ENCODE measurements at places on chromosomes 5 and 9.

GRCh38 chr9:3088219-3088618, 244.3 kb upstream of the PUM3 start:
- no peak for DNase-seq

DNA sequence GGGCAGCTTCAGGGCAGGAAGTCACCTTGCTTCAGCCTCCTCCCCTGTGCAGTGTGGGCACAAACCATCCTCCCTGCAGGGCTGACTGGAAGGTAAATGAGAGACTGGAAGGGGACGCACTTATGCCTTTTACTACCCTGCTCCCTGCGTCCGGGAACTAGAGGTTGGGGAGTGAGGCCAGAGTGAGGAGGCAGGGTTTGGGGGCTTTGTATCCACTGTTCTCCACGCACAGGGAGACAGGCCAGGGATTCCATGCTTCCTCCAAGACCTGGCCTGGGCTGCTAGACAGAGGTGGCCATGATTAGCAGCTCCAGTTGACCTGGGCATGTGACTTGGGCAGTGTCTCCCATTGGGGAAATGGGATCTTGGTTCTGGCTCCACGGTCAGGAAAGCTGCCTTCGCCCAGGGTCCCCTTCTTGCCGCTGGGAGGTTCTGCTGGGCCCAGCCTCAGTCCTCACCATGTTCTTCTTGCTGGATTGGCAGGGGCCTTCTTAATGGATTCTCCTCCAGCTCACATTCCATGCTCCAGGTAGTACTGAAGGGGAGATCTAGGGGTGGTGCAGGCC, 37.0 kb upstream of the PSD2 start:
- no peak for DNase-seq

DNA sequence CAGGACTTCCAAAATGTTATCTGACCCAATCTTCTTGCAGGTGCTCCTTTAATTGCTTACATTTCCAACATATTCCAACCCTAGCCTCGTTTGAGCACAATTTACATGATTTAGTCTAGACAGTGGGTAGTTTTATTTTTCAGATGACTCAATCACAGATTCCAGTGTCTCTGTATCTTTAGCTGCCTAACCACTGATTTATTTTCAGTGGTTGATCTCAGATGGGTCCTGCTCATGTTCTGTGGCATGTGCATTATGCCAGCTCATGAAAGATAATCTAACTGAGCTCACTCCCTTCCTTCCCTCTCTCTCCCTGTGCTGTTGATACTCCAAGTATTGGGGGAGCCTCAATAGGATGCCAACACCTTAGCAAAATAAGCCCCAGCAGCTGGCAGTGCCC, 106.1 kb upstream of the ICE1 start:
- no peak for DNase-seq

GRCh38 chr9:16064771-16065170, 511.9 kb downstream of the CCDC171 start:
- no peak for DNase-seq

DNA sequence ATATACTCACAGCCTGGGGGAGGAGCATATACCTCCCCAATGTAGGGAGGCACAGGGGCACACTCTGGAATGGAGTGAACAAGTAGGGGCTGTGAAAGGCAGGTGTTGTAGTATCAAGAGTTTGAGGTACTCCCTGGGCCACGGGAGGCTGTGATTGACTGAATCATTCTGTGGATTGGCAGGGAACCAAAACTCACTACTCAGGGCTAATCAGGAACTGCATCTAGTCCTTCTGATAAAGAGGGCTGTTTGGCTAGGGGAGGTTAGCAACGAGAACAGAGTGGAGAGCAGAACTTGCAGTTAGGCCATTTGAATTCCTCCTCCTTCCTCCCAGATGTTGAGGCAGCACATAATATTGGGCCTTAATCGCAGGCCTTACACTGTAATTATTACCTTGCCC, 369.2 kb upstream of the MPDZ start:
- no peak for DNase-seq

GRCh38 chr9:133877327-133877726, 114.8 kb downstream of the VAV2 start:
- DNase-seq = no peak

- DNase-seq = no peak
Measured at GRCh38 chr5:116989995-116990394, 415.4 kb upstream of the SEMA6A start.

DNA sequence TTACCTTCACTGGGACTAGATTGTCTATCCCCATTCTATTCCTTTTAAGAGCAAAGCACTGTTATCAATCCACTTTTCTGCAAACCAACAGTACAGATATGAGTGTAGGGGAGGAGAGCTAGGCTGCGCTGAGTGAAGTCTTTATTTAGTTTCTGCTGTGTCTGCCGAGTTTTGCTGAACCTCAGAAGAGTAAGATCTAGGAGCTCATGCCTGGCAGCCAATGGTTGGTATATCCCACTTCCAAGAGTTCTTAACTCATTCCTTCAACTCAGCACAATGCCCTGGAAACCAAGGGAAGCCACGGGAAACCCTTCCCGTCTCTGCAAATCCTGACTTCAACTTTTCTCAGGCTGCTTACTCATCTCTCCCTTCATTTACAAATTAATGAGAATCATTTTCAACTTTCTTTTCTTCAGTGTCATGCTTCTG, 58.0 kb upstream of the JAK2 start:
- DNase-seq = no peak

GRCh38 chr5:31107091-31107518, 86.4 kb upstream of the CDH6 start:
- DNase-seq = no peak

GRCh38 chr5:75513841-75514240, 2.1 kb downstream of the POLK start:
- DNase-seq = no peak

DNA sequence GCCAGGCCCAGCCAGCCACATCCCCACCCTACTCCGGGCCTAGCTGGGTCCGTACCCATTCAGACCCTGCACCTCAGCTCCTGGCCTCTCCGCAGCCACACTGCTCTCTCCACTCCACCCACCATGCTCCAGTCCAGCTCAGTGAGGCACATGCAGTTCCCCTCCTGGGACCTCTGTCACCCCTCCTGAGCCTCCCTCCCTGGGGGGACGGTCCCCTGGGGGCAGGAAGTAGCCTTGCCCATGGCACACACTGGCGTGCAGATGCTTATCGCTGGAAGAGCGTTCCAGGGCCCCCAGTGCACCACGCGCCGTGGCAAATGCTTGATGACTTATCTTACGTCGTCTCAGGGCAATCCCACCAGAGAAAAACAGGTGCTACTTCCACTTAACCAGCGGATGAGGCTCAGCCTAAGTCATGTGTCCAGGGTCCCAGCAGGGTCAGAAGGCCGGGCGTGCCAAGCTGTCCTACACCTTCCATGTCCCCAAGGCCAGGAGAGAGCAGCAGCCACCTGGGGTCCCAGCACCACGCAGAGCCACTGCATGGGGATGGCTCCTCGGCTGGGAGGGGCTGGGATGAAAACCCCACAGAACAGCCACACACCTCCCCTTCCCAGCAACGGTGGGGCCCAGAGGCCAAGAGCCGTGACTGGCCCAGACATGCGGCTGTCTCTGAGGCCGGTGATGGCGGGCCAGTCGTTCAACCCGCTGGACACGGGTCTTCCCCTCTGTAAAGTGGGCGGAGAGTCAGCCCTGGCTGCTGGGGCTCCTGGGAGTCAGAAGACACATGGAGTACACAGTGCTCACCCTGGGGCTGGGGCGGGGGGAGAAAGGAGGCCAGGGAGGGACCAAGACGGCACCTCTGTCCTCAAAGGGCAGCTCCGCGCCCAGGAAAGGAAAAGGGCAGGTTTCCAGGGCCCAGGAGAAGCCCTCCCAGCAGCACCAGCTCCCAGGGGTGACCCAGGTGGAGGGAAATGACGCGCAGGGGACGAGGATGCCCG, 2.6 kb upstream of the CCDC187 start:
- DNase-seq = no peak

DNA sequence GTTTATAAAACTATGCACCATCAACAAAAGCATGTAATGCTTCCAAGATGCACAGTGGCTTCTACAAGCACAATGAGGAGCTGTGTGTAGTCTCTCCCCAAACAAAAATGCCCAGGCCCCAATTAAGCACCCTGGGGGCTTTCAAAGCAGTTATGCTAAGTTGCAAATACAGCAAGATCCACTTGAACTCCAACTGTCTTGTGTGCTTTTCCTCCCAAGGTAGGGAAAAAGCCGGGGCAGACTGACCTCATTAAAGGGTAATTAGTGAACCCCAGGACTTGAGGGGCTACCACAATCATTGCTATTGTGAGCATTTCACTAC, 13.1 kb downstream of the ZNF608 start:
- no peak for DNase-seq

- DNase-seq = no peak
Measured at GRCh38 chr5:180665682-180666404, 16.4 kb upstream of the FLT4 start.

DNA sequence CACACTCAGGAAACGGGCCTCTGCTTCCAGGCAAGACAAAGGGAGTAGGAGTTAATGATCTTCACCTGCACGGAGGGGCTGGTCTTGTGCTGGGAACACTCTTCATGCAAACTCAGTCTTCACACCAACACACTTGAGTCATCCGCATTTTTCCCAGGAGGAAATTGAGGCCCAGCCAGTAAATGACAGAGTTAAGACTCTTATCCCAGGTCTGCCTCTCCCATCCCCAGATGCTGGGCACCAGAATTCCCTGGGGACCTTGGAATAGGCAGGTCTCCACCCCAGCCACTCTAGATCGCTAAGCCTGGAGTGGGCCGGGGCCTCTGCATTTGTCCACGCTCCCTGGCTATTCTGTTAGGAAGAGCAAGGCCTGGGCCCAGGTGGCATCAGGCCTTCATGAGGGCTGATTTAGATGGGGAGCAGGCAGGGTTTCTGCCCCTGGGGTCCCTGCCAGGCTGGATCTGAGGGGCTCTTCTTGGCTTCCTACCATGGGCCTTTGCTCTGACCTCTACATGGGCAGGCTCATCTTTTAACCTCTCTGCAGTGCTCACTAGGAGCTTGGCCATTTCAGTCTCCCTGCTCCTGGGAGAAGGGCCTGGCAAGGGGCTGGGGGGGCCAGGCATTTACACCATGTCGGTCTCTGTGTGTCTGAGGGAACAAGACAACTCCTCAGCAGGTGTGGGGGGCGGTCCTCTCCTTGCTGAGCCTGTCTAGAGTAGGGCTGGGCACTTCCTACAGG, 77.3 kb downstream of the AMBP start:
- no peak for DNase-seq

DNA sequence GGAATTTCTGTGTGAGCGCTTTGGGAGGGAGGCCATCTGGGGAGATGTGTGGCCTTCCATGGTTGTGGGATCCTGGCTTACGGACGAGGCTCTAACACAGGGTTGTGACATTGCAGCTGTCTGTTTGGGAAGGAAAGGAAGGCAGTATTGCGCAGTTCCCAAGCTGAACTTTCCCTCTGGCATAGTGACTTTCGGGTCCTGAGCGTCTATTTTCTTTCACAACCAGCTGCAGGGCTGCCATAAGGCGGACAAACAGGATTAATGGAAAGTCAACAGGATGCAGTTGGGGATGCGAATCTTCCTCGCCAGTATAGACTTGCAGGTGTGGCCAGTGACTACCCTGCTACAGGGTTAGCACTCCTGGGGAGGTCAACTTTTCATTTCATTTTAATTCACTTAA, 25.9 kb downstream of the CCT5 start:
- no peak for DNase-seq

- no peak for DNase-seq
Measured at GRCh38 chr5:168427224-168427623, 59.0 kb upstream of the RARS1 start.

GRCh38 chr5:171801-172331, 19.4 kb upstream of the LRRC14B start:
- no peak for DNase-seq

DNA sequence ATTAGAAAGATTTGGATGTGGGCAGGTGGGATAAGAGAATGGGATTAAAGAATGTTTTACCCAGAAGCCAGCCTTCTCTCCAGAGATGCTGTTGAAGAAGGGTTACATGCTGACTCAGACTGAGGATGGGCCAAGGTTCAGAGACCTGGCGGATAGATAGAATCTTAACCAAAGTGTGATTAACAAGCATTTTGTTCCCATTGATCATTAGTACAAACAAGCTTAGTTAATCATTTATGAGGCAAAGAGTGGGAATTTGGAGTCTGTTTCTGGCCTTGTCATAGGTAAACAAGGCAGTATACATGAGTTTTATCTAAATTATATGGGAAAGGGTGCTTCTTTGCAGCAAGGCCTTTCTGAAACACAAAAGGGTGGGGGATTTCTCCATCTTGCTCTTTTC, 20.8 kb upstream of the DTWD2 start:
- no peak for DNase-seq

DNA sequence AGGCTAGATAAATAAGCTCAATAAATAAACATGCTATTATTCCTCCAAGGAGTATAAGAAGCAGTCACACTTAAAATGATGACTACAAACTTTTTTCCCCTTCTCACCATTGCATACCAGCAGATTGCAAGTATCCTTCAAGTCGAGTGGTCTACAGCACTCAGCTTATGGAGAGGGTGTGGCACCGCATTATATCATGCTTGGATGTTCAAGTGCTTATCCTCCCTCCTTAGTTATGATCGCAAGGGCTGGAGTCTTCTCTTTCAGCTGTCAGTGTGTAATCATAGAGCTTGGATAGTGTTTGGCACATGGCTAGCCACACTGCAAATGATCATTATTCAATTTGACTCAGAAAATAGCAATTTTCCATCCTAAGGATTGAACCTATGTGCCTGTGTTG, 124.0 kb downstream of the CARTPT start:
- no peak for DNase-seq

- DNase-seq = no peak
Measured at GRCh38 chr5:79171635-79172245, 60.1 kb downstream of the BHMT start.

DNA sequence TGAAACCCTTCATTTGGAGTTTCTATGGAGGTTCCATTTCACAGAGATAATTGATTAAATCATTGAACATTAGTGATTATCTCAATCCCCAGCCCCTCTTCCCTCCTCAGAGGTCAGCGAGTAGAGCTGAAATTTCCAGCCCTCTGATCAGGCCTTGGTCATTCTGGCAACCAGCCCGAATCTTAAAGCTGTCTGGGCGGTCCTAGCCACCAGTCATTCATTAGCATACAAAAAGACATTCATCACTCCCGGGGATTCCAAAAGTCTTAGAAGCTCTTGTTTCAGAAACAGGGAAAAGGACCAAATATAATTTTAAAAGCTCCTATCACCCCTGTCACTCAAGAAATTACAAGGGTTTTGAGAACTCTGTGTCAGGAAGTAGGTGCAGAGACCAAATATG, 41.3 kb downstream of the ZNF474 start:
- no peak for DNase-seq

- no peak for DNase-seq
Measured at GRCh38 chr9:5004481-5004880, 19.4 kb downstream of the JAK2 start.

All from GDM1 (cell line).